Testis (tissue), 5 donors: ENCODE measurements at places on chromosomes 3 and 15.

DNA sequence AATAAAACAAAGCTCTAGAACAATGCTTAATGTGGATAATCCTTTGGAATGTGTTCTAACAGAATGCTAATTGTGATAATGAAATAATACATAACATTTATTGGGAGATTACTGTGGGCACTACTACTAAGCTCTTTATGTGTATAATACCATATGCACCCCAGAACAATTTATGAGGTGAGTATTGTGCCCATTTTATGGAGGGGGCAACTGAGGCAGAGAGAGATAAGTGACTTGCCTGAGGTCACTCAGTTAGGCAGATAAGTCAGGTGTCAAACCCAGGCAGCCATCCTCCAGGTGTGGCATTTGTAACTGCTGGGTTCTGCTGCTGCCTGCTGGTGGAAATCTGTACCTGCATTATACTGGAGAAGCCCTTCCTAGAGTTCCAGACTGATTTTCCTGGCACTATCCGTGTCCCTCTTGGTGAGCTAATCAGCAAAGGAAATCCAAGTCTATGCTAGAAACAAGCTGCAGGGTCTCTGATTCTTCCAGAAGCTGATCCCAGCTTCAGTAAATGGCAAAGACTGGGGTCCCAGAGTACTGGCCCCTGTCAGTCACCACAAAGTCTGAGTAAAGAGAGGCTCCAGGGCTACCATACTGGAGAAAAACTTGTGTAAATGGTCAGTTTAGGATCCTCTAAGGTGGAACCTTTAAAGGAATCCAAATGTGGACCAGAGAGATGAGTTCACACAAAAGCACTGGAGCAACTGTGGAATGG lies 22.6 kb upstream of the RBP1 start:
- H3K27ac ChIP-seq = no peak overlapping the region
- no peaks in the 10 kb centered on the region for H3K36me3 ChIP-seq
- no peaks in the 10 kb centered on the region for H3K27me3 ChIP-seq

DNA sequence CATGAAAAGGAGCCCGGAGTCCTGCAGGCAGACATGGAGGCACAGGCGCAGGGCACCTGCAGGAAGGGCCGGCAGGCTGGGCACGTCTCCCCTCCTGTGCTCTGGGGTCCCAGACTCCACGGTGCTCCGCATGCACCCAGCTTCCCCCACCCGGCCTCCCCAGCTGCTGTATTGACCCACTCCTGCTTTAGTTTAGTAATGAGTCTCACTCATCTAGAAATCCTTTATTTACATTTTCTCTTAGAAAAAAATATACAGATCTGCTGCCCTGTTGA lies 8.5 kb downstream of the MESP2 start:
- no peak for DNase-seq
- H3K36me3 ChIP-seq = no peaks in the 10 kb centered on the region
- H3K4me1 ChIP-seq = no peaks in the 10 kb centered on the region
- H3K27me3 ChIP-seq = no peaks in the 10 kb centered on the region
- H3K4me3 ChIP-seq = no peak overlapping the region
- no peak overlapping the region for H3K27ac ChIP-seq

GRCh38 chr15:101431301-101431700 lies 58.2 kb downstream of the PCSK6 start:
- no peak overlapping the region for H3K27ac ChIP-seq
- H3K36me3 ChIP-seq = no peaks in the 10 kb centered on the region
- no peak for DNase-seq
- no peak overlapping the region for H3K4me3 ChIP-seq
- H3K27me3 ChIP-seq = no peaks in the 10 kb centered on the region

DNA sequence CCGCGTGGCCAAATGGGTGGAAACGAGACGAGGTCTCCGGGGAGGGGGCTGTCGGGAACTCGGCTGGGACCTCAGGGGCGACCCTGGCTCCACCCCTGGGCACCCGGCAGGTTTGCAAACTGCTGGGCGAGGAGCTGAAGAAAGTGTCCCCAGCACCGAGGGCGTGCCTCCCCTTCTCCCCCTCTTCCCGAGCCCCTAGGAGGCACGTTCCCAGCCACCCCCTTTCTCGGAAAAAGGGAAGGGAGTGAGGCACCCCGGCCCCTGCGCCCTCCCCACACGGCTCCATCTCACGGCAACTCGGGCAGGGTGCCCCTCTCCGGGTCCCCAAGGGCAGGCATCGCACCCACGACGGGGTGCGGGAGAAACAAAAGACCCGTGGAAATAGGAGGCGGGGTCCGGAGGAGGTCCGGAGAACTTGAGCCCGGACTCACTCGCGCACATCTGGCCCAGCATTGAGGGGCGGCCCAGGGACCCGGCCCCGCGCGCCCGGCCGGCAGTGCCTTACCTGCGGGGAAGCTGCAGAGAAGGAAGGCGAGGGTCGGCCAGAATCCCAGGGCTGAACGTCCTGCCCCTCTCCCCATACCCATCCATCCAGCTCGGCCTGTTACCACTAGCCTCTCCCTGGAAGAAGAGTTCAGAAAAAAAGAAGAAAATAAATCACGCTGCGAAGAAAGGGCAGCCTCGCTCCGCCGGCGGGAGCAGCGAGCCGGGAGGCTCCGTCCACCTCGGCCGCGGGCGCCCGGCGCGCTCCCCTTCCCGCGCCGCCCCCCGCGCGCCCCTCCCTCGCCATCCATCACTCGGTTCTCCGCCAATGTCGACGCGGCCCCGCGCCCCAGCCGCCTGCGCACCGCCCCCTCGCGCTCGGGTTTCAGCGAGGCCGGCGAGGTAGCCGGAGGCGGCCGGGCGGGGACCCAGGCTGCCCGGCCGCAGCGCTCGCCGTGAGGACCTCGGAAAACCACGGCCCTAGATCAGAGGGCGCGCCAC lies 16.3 kb downstream of the RGMA start:
- DNase-seq = peak; percentile 81
- peak overlapping the region; percentile 74 for H3K4me3 ChIP-seq
- H3K27me3 ChIP-seq = no peaks in the 10 kb centered on the region
- H3K27ac ChIP-seq = peak overlapping the region; percentile 85

DNA sequence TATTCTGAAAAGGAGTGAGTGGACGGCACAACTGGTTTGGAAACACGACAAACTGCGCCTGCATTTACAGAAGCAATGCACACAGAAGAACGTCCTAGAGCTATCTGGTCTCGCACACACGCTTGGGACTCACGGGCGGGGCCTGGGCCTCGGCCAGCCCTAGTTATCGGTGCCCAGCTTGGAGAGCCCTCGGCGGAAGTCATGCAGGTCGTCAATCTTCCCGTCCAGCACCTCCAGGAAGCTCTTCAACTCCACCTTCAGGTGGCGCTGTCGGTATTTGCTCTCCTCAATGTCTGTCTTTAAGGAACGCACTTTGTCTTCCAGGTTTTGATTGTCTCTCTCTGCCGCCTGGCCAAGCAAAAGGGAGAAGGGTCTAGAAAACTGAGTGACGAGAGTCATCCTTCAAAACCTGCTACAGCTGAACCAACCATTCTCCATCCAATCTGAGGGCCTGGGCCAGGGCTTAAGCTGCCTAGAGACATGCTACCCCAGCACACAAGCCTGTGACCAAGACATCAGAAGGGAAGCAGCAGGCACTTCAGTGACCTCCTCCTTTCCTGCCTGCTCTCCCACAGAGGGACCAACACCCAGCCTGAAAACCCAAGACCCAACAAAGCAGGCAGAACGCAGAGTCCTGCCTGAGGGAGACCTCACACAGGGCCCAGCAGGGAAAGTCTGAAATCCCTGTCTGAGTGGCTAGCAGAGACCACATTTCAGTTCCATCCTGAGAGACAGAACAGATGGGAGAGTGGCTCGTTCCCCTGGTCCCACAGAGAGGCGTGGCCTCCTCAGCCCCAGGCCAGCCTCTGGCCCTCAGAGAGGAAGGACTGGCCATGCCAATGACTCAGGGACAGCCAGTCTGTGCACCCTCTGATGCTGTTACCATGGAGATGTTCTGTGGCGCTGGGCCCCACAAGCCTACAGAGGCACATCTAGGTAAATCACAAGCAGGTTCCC lies 40.4 kb downstream of the WHAMM start:
- peaks cover 11% of the 10 kb centered on the region for H3K4me1 ChIP-seq
- no peak overlapping the region for H3K27ac ChIP-seq
- no peaks in the 10 kb centered on the region for H3K27me3 ChIP-seq
- H3K36me3 ChIP-seq = no peaks in the 10 kb centered on the region
- peak; percentile 87 for DNase-seq

DNA sequence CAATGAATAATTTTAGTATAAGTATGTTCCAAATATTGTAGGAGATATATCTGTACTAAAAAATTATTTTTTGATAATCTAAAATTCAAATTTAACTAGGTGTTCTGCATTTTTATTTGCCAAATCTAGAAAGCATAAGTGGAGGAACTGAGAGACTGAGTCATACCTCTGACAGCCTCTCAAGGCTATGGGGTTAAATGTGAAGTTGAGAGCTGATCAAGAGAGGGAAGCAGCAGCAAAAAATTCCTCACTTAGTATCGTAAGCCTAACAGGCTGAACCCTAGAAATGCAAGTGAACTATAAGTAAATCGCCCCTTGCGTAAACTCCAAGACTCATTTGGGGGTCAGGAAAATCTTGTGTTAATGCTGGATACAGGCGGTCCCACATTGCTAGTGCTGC lies 12.8 kb upstream of the TOPAZ1 start:
- no peaks in the 10 kb centered on the region for H3K27me3 ChIP-seq
- H3K36me3 ChIP-seq = no peaks in the 10 kb centered on the region
- no peaks in the 10 kb centered on the region for H3K4me1 ChIP-seq
- DNase-seq = no peak
